ENCODE measurements at places on chromosomes 12 and 14. TPM values are rescaled to one million over a fixed set of nuclear protein-coding genes. Genes with fewer than 3 reads are reported as not detected.
A peak's percentile ranks its signal among the peaks of the same experiment; 100 is the strongest.

The TDRD9 gene
- polyA plus RNA-seq, result 0.28 TPM

The TCL1A gene
- not detected for polyA plus RNA-seq

- DNase-seq, result no peak
Observed at GRCh38 chr14:91882776-91883175, 15.4 kb upstream of the TC2N start.

DNA sequence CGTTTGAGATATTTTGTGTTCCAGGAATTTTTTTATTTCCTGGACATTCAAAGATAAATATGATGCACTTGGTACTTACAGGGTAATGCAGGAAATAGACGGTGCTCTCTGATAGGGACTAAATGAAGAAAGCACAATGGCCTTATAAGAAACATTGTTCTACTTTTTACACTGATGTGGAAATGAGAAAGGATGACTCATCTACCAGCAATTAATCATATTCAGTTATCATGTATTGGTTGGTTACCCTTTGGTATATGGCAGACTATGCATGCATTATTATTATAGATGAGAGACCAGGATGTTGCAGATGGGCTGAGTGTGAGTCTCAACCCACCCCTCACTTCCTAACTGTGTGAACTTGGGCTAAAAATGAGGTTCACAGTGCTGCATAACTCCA lies 222.2 kb downstream of the FLRT2 start:
- peak; percentile 12 for DNase-seq

GRCh38 chr12:115640929-115641328 lies 636.6 kb downstream of the MED13L start:
- DNase-seq, result no peak

- no peak for DNase-seq
Observed at GRCh38 chr14:70642303-70643235, 853 bp downstream of the TTC9 start.

The EXOC3L4 gene
- 0.39 TPM for polyA plus RNA-seq

Measured in fibroblast of lung (primary cell).